Glomerular endothelial cell (primary cell): ENCODE measurements at places on chromosomes 4 and X. TPM values are rescaled to one million over a fixed set of nuclear protein-coding genes. Genes with fewer than 3 reads are reported as not detected.
A peak's percentile ranks its signal among the peaks of the same experiment; 100 is the strongest.

- DNase-seq, result no peak
Observed at GRCh38 chrX:134236626-134237614, at the start of gene CCDC160. Gene CCDC160, plus strand, starts transcription at chrX:134237182. Its CDS starts 7,619 bp downstream, at chrX:134244801.

FRMPD3 gene
- total RNA-seq, result not detected in 2 replicates

DNA sequence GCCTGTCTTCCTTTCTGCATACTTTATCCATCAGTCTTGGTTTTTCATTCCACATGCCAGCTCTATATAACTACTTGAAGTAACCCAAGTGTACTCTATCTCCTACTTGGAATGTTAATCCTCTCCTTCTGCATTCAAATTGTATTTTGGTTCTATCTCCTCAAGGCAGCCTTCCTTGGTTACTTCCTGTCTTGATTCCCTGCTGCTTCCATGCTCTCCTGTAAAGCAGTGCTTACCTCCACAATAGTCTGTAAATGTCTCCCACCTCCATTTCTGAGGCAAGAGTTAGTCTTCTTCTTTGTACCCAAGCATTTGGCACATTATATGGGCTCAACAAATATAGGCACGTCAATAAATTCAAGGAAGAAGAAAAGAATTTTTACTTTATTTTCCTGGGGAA, 298.4 kb downstream of the ARHGAP24 start:
- no peak for DNase-seq

DNA sequence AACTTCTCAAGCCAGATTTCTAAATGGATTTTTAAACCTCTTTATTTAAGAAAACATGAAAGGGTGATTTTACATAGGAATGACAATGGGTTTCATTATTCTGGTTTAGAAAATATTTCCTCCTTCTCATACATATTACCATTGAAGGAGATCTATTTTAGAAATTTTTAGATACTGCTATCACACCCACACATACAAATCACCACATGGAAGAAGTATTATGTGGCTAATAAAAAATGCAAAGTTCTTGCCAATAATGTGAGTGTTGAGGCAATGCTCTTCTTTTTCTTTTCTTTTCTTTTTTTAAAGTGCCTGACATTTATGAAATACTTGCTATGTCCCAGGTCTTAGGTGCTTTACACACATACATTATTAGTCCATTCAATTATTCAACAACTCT, 6.8 kb downstream of the STAP1 start:
- DNase-seq, result no peak

GRCh38 chr4:132297346-132297745, 851.7 kb upstream of the PCDH10 start:
- DNase-seq, result peak; percentile 9
